CD8-positive, alpha-beta T cell (primary cell): ENCODE measurements at places on chromosomes 2 and 18. TPM values are rescaled to one million over a fixed set of nuclear protein-coding genes. Genes with fewer than 3 reads are reported as not detected.

- no peak for DNase-seq
These were observed 20.8 kb downstream of the SP140L start for GRCh38 chr2:230347659-230348305.

DNA sequence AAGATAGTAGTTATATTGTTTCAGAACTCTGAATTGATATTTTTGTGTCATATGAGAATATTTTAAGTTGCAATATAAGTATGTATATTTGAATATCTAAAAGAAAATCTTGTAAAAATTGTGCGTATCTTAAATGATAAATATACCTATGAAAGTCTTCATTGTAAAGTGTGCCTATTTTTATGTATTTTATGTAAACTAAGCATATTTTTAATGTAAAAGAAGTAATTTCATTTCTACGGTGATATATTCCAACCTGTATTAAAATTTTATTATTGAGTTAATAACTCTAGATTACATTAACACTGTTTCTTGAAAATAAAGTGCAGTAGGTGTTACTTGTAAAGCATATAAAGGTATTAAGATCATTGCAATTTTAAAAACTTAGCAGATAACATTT, 233.4 kb downstream of the PHLPP1 start:
- no peak for DNase-seq

OR6B2 gene
- total RNA-seq, result not detected

TLX2 gene
- total RNA-seq, result not detected

TGFA gene
- total RNA-seq, result 1.0 TPM
